ENCODE measurements at places on chromosomes 2 and 18. TPM values are rescaled to one million over a fixed set of nuclear protein-coding genes. Genes with fewer than 3 reads are reported as not detected.

GRCh38 chr2:24871852-24872333 lies 48.1 kb downstream of the ADCY3 start:
- no peak for DNase-seq

- no peak for DNase-seq
Measured at GRCh38 chr2:71685073-71685848, 231.9 kb downstream of the DYSF start.

DNA sequence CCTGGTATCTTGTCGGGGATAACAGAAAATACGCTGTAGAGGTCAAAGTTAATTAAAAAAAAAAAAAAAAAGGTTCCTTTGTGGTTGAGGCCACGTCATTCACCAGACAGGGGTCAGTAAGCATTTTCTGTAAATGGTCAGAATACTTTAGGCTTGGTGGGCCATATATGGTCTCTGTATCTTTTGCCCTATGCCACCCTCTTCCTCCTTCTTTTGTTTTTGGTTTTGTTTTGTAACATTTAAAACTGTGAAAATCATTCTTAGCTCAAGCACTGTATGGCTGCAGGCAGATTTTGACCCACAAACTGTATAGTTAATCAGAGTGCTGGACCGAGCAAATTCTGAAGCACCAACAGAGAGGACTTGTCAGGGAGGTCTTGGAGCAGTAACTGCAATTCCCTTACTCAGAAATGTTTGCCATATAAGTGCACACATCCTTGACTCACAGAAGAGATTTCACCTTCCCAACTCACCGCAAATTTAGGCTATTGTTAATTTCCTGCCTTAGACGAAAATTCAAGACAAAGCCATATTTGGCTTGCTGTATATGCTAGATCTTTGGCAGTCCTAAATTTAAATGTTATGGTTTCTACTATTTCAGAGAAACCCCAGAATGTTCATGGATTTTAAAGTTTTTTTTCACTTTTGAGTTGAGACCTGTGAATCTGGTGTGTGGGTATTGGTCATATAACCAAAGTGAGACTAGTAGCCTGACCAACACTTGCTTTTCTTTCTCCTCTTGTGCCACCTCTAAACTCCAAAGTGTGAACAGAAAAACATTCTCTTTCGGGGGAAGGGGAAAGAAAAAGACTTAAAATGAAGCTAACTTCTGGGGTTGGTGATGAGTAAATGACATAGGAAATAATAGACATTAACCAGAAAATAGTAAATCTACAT lies 65.4 kb downstream of the DOCK10 start:
- no peak for DNase-seq

DNA sequence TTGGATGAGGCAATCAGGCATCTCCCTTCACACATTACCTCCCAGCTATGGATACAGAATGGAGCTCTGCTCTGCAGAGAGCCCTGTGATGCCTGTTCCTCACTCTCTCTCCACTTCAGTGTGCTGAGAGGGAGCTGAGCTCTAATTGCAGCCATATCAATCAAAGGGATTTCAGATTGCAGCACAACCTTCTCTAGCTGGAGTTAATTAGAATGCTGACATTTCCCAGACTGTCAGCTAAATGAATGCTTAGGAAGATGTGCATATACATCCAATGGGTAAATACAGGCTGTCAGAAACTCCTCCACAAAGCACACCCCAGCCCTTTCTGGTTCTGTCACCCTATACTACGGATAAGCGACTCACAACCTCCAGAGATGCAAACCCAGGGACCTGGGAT lies 402.6 kb downstream of the EIPR1 start:
- DNase-seq: no peak

- no peak for DNase-seq
Measured at GRCh38 chr2:50556934-50557575, 474.9 kb downstream of the NRXN1 start.

GRCh38 chr2:198706476-198707082 lies 751.2 kb downstream of the SATB2 start:
- no peak for DNase-seq

Gene IGFBP2
- polyA plus RNA-seq: not detected

GRCh38 chr2:74910245-74910644 lies 48.2 kb upstream of the POLE4 start:
- no peak for DNase-seq

DNA sequence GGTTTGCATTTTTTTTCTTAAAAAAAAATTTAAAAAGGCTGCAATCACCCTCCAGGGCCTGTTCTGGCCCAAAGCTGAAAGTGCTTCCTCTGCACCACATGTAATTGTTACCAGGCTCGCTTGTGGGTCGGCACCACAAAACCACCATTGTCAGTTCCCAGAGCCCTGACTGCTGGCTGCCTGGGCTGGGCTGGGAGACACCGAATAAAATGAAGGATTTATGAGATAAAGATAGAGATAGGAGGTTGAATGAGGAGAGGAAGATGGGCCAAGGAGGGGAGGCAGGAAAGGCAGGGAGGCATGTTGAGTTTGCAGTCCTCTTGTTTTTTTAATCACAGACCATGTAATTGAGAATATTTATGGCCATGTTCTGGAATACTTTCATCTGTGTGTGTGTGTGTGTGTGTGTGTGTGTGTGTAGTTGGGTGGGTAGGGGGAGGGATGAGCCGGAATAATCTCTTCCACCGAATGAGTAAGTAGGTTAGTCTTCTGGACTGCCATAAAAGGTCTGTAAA lies 14.7 kb downstream of the NRP2 start:
- no peak for DNase-seq

Gene CD8B
- 2.6 TPM for polyA plus RNA-seq

DNA sequence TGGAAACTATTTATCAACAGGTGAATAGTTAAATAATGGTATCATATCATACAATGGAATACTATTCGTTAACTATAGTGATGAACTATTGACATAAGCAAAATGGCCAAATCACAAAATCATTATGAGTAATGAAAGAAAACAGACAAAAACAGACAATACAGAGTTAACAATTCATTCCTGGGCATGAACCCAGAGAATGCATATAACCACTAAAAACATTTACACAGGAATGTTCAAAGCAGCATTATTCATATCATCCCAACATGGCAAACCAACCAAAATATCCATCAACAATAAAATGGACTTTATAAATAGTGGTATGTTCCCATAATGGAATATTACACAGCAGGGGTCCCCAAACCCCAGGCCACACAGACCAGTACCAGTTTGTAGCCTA lies 131.2 kb upstream of the CYP1B1 start:
- no peak for DNase-seq

DNA sequence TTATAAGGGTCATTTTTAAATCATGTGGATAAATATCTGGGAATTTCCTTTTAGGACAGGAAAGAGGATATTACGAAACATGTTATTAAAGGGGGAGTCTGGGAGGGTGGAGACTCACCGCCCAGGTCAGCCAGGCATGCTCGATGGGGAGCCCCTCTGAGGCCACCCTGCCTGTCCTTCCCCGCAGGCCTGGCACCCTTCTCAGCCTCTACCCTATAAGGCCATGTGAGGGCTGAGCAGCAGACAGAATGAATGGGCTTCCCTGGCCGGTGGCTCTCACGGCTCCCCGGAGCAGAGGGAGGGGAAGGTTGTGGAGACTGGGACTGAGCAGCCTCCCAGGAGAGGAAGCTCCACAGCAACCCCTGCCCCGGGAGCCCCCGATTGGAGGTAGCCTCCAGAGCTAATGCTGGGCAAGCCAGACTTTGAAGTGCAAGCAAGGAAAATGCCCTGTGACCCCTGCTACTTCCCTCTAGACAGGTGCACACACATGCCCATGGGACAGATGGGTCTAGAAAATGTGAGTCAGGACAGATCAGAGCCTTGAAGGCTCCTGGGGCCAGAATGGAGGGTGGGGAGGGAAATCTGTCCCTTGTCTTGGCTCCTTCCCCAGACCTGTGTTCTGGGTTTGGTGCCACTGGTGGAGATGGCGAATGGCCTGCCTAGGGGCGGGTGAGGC lies 13.2 kb upstream of the ARMC9 start:
- no peak for DNase-seq

Gene CARF
- polyA plus RNA-seq: 4.1 TPM

Gene SLC5A7
- not detected for polyA plus RNA-seq

DNA sequence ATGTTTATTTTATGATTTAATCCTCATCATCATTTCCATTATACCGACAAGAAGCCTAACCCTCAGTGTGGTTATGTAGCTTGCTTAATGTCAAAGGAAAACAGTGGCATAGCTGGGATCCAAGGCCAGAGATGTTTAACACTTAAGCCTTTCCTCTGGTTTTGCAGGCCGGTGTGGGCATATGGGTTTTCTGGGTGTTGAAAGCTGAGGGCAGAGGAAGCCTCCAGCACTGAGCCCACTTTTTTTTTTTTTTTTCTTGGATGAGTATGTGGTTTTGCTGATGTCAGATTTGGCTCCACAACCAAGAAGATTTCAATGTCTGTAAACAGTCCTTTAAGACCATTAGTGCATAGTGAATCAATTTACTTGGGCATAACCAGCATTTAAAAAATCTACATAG lies 41.3 kb downstream of the LHCGR start:
- no peak for DNase-seq

Gene STARD6
- polyA plus RNA-seq: 0.55 TPM

Gene CIB4
- polyA plus RNA-seq: not detected

DNA sequence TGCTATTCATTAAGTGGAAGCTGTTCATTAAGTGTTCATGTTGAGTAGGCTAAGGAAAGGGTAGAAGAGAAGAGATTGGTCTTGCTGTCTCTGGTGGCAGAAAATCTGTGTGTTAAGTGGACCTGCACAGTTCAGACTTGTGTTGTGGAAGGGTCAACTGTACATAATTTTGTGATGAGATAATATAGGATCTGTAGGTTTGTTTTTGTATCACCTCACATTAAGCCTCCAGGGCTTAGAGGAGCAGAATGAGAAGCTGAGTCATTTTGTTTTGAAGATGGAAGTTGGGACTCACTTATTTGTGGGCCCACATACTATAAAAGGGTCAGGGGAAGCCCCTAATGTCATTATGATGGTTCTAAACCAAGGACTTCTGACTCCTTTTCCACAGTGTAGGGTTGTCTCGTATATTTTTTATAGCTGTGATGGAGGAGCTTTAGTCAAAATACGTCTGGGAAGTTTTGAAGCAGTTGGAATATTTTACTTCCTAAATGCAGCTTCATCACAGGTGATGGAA lies 18.2 kb downstream of the PMS1 start:
- no peak for DNase-seq

- no peak for DNase-seq
Measured at GRCh38 chr2:164496881-164497280, 124.4 kb downstream of the GRB14 start.

GRCh38 chr2:8046849-8047248 lies 635.0 kb upstream of the ID2 start:
- no peak for DNase-seq

GRCh38 chr18:76963936-76964335 lies 141.6 kb downstream of the ZNF236 start:
- DNase-seq: peak; percentile 17

Gene DIPK1C
- polyA plus RNA-seq: not detected

Gene ORC4
- 44.4 TPM for polyA plus RNA-seq

- no peak for DNase-seq
Measured at GRCh38 chr2:175446201-175446600, 264.7 kb upstream of the ATP5MC3 start.

Gene SIGLEC15
- polyA plus RNA-seq: 0.36 TPM

DNA sequence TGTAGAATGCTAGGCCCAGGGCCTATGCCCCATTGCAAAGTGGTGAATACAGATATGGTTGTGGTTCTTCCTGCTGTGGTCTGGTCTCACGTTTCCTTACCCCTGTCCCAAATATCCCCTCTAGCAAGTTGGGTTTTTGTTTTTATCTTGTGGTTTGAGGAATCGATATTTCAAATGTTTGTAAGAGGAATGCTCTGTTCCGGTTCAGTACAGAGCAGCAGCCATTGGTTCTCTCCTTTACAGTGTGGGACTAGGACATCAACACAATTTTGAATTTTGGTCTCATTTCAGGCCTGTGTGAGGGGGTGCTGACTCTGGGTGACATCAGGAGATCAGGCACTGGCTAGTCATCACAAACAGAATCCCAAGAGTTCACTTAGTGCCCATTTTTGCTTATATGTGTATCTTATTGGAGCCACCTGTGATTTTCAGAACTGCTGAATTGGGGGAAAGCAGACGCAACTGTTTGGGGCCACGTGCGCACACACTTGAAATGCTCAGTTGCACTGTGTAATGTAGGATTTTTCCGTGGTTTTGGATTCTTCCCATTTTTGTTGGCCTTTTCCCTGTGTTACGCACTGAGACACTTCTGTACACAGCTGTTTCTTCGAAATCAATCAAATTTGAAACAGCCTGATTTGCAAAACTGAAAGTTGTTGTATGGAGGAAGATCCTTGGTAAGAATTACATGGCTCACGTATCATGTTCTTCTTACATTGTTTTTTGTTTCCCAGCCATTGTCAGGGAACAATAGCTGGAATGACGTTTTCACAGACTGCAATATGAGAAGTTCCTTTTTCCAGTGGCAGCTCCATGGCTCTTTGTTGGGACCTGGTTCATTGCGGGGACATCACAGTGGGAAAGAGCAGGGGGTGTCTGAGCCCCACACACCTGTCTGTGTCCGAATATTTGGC lies 8.6 kb downstream of the SH3BP4 start:
- DNase-seq: no peak

GRCh38 chr2:113739849-113740248 lies 16.6 kb downstream of the SLC35F5 start:
- DNase-seq: no peak

DNA sequence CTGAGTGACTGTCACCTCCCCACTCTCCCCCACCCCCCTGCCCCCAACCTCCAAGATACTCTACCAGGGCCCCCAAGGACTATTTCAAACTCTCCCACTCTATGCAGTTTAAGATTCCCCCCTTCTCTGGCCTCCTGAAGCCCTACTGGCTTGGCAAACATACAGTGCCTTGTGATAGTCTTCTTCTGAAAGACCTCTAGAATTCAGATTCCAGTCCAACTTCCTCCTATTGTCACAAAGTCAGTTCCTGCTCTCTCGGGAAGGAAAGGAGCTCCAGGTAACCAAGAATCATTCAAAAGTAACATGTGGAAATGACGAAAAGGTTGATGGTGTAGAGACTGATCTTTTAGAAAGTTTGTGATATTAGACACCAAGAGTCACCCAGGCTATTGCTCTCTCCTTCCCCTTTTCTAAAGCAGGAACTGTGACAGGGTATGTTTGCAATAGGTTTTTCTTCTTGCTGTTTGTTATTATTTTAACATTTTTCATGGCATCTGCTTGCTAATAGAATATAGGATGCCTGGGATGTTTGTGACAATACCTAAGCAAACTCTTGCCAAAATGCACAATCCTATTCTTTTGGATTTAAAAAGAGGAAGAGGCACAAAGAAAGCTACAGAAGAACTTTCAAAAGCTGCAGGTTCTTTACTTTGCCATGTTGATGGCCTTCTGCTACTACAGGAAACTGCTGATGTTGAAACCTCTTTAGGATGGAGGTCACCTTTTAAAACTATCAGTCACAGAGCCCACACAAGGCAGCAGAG lies 93.5 kb upstream of the MGAT4A start:
- no peak for DNase-seq

Measured in CD4-positive, CD25-positive, alpha-beta regulatory T cell (primary cell).